Neuronal stem cell (in vitro differentiated cells): ENCODE measurements at places on chromosomes 1 and 21.
A peak's percentile ranks its signal among the peaks of the same experiment; 100 is the strongest.

- DNase-seq, result no peak
These were observed 23.2 kb downstream of the DLGAP3 start for GRCh38 chr1:34906222-34906621.

DNA sequence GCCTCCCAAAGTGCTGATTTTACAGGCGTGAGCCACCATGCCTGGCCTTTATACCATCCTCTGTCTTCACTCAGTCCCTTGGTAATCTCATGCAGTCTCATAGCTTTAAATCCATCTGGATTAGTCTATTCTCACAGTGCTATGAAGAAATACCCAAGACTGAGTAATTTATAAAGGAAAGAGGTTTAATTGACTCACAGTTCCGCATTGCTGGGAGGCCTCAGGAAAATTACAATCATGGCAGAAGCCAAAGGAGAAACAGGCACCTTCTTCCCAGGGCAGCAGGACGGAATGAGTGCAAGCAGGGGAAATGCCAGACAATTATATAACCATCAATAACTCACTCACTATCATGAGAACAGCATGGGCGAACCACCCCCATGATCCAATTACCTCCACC is 49.1 kb upstream of the CPLANE2 start:
- no peak for DNase-seq

GRCh38 chr1:3481046-3481445 is 26.6 kb downstream of the ARHGEF16 start:
- no peak for DNase-seq

DNA sequence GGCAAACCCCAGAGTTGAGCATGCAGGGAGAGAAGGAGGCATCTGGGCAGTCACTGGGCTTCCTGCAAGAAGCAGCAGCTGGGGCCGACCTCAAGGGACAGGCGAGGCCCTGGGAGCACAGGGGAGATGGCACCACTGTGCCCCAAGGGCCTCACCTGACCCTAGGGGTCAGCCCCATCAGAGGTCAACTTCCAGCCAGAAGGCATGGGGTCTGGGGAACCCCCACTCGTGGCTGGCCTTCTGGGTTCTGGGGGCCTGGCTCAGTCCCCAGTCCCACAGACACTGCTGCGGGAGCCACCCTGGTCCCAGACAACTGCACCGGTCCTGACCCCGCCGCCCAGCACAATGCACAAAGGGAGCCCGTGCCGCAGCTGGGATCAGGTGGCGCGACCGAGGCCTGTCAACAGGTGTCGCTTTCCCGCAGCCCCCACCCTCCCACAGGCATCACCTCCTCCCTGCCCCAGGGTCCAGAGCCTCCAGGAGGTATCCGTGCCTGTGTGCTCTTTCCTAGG is 6.2 kb downstream of the WNT9A start:
- DNase-seq, result no peak

- no peak for DNase-seq
These were observed 66.0 kb upstream of the TINAGL1 start for GRCh38 chr1:31510304-31510703.

DNA sequence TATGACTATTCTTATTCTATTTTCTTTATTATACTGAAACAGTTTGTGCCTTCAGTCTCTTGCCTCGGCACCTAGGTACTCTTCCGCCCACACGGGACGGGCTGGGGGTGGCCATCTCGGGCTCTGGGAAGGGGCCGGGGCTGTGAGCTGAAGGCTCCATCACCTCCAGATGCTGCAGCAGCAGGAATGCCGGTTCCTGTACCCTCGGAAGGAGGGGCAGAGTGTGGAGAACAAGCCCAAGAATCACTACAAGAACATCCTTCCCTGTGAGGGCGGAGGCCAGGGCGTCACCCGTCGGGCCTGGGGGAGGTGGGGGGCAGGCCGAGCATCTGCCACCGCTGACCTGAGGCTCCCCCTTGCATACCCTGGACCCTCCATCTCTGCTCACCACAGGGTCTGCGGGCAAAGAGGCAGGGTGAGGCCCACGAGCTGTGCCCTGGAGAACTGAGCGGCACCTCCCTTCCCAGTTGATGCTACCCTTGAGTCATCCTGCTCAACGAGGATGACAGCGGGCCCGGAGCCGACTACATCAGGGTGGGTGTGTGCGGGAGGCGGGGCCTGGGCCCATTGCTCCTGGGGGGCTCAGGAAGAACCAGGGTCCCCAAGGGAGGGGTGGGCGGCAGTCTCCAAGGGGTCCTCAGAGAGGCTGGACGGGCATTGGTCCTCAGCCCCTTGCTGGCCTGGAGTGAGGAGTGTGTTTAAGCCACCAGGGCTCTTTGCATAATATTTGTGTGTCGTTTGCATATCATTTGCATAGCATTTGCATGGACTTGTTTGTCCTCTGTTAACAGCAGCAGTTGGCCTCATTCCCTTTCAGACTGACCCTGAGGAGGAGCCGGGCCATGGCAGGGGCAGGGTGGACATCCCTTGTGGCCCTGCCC is 7.5 kb downstream of the RNF223 start:
- no peak for DNase-seq

GRCh38 chr1:10106756-10107475 is 74.2 kb downstream of the UBE4B start:
- no peak for DNase-seq

DNA sequence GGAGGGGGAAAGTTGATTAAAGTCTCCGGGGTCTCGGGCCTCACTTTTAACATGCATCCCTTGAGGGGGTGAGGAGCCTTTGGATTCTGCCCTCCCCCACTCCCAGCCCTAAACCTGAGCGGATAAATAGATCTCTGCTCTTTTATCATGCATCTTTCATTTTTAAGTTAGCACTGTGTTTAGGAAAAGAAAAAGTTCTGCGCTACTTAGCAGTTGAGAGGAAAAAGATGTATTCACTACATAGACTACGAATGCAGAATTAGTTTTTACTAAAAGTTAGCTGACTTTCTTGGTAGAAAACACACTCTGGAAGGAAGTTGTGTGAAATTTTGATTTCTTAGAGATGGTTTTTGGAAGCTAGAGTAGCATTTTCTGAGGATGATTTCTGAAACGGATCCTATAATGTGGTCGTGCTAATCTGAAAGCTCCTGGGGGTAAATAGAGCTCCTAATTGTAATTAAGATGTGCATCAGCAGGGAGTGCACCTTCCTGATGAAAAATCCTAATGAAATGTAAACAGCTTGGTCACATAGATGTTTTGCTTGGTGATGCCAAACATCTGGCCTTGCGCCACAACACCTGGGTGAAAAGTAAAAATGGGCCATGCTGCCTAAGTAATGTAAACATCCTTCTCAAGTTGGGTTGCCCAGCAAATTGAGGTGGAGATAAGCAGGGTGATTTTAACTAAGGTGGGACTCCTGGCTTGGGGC is 1.8 kb downstream of the ROR1 start:
- no peak for DNase-seq

GRCh38 chr1:17274186-17275170 is 25.6 kb downstream of the PADI3 start:
- peak; percentile 49 for DNase-seq
